Stimulated activated CD8-positive, alpha-beta memory T cell treated with anti-CD3 and anti-CD28 coated beads, Interleukin-4, amount 100 ng/mL, for 24 hours (primary cell): ENCODE measurements at places on chromosomes 16 and 17.

DNA sequence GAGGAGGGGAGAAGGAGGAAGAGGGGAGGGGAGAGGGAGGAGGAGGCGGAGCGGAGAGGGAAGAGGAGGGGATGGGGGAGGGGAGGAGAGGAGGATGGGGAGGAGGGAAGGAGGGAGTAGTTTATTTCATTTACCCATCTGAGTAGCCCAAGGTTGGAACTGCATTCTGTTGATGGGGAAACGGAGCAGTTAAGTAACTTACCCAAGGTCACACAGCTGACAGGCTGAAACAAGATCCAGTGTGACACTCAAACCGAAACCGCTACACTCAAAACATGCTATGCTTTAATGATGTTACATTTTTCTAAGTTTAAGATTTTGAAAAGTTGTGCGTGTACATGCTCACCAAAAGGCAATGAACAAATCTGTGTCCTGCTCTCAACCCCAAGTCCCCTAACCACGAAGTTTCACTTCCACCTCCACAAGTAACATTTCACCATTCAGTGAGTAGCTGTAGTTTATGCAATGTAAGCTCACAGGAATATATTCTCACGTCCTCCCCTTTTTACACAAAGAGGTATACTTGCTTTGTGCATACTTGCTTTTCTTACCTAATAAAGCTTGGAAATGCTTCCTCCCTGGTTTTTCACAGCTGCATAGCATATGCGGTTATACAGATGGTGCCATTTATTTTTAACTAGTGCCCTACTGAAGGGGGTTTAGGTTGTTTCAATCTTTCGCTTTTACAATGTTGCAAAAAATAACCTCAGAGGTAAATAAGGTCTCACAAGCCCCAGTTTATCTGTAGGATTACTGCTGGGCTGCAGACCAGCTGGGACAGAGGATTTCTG lies 275.3 kb downstream of the PARN start:
- DNase-seq: peak; percentile 4

DNA sequence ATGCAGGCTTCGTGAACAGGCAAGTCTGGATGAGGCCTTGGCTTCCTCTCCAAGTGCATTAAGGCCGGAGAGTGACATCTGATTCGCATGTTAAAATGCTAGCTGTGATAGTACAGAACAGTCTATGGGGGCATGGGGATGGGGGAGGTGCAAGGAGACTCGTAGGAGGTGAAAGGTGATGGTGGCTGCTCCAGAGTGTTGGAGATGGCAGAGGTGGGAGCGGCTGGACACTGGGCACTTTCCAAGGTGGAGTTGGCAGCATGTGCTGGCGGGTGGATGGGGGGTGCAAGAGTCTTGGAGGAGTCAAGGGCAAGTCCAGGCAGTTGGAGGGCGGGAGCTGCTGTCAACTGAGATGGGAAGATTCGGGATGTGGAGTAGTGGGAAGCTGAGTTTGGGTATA lies 350.9 kb upstream of the TNRC6C start:
- no peak for DNase-seq

GRCh38 chr17:62162898-62163297 lies 97.8 kb upstream of the MED13 start:
- DNase-seq: no peak

DNA sequence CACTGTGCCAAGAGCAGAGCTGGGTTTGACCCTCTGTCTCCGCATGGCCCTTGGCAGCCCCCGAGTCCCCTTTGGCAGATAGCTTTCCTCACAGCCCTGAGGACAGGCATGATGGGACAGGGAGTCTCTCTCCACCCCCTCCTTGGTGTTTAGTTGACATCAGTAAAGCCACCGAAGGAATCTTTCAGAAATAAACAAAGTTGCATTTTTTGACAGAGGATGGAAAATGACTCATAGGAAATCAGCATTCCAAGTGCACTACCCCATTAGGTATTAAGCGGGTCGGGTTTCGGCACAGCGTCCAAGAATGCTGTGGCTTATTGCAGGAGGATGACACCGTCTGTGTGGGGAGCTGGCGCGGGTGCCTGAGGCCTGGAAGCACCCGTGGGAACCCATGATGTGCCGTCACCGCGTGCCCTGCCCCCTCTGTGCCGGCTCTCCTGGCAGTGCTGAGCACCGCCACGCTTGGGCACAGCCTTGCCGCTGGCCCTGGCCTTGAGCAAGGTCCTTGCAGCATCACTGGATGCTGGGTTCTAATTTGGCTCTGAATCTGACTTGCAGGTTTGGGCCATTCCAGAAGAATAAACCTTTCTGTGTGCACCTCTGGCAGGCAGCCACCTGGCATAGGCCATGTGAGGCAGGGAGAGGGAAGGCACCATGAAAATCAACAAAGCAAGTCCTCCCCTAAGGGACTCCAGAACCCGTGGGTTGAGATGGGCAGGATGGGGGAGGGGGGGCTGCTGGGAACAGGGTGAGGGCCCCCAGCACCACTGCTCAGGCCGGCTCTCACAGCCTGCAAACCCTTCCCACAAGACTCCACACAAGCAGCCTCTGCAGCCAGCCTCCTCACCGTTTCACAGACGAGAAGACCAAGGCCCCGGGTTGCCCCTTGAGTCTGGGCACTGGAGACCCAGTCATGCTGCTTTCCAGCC lies 50.5 kb upstream of the ZNF469 start:
- no peak for DNase-seq

DNA sequence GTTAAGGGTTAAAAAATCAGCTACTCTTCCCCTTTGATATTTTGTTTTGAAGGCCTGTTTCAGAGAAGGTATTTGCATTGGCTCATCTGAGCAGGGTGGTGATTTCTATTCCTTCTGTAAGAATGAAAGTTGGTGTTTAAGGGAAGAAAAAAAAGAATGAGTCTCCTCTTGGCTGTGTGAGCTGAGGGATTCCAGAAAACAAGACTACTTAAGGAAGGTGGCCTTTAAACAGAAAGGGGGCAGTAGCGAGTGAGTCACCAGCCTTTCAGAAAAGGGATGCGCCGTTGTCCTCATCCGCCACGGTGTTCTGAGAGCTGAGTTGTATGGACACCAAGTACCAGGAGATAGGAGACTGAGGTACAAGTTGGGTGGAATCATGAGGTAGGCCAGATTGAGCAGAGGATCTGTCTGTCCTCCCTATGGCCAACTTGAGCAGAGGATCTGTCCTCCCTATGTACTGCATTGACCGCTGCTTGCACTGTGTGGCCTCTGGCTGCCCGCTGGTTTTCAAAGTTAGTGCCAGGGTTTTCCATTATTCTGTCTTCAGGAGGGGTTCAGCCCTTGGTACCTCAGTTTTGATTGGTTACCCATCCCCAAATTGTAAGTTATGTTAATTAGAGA lies 8.2 kb downstream of the PRKCA start:
- DNase-seq: no peak

DNA sequence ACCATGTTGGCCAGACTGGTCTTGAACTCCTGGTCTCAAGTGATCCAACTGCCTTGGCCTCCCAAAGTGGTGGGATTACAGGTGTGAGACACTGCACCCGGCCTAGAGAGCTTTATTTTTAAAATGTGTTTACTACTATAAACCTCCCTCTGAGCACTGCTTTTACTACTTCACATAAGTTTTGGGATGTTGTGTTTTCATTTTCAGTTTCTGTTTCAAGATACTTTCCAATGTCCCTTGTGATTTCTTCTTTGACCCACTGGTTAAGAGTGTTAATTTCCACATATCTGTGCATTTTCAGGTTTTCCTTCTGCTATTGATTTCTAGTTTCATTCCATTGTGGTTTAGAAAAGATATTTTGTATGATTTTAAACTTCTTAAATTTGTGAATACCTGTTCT lies 74.4 kb downstream of the NETO2 start:
- DNase-seq: no peak
